Prostate gland (tissue), 2 donors: ENCODE measurements at places on chromosomes 13 and 19.
A peak's percentile ranks its signal among the peaks of the same experiment; 100 is the strongest.

DNA sequence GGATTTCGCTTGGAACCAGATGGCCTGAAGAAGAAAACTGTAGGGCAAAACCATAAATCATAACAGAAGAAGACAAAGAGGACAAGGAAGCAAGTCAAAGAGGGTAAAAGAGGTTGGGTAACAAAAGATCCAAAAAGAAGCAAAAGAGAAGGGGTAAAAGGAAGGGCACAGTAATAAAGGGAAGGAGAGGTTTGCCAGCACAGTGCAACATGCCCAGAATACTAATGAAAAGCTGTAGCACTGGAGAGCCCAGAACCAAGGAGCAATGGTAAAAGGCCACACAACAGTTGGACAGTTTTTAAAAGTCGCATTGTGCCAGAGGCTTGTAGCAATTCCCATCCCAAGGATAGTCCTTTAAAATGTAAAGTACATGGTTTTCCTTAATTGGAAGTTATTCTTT is 506.6 kb downstream of the PCDH9 start:
- no peak for DNase-seq

- no peak for DNase-seq
Observed at GRCh38 chr19:31955061-31955460, 390.3 kb upstream of the ZNF507 start.

DNA sequence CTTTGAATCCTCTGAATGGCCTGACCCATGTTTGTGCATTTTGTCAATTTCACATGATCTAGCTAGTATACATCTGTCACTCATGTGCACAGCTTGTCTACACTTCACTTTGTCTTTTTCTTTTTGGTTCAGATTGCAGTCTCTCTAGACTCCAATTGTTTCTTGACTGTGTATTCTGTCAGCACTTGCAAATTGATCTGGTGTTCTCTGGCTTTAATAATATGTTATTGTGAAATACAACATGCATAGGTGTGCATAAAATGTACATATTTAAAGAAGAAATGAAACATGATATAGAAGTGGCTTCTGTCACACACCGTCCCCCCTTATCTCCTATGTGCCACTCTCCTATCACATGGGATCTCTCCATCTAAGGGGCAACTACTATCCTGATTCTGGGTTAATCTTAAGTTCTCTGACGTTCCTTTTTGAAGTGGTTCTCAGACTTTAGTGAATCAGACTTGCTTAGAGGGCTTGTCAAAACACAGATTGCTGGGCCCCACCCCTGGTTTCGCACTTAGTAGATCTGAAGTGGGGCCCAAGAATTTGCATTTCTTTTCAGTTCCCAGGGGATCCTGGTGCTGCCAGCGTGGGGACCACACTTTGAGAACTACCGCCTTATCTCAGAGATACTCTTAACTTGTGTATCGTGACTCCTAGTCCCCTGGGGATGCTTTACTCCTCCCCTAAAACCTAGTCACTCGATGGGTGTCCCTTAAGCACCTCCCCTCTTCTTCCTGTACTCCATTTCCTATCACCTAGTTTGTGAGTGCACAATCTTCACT is 5.8 kb downstream of the KRTDAP start:
- DNase-seq, result no peak

- no peak for DNase-seq
Observed at GRCh38 chr13:71661921-71662320, 205.1 kb downstream of the DACH1 start.

- DNase-seq, result peak; percentile 26
Observed at GRCh38 chr13:34748073-34748472, 194.0 kb upstream of the NBEA start.

- DNase-seq, result no peak
Observed at GRCh38 chr19:43784241-43784980, 3.6 kb upstream of the KCNN4 start.

- DNase-seq, result no peak
Observed at GRCh38 chr13:44329909-44330545, 43.6 kb upstream of the SERP2 start.

DNA sequence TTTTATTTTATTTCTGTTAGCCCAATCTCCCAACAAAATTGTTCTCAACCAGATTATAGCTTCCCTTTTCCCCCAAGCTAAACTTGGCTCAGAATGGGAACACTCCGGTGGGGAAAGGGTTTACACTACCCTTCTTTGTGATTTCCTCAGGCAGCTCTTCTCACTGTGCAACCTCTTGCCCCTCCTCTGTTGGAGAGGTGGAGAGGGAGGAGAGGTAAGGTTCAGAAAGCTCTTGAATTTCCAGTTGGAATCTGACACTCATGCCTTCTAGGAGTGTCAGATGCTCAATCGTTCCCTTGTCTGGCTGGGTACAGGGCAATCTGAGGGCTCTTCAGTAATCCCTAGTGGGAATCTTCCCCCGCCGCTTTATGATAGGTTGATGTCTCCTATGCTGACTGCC is 486.1 kb upstream of the KLF12 start:
- DNase-seq, result no peak

DNA sequence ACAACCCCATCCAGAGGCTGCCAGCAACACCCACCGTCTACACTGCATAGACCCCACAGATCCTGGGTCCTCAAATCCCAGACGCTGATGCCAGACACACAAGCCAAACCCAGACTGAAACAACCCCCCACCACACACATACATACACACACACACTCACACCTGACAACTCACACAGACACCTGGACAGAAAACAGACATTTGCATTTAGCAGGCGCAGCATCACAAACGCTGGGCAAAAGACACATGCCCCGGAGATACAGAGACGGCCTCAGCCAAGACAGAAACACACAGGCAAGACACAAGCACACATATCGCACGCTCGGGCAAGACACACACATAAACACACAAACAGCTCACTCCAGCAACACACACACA is 1.3 kb downstream of the BBC3 start:
- DNase-seq, result no peak

GRCh38 chr19:13028027-13028426 is 32.8 kb downstream of the NFIX start:
- DNase-seq, result no peak

DNA sequence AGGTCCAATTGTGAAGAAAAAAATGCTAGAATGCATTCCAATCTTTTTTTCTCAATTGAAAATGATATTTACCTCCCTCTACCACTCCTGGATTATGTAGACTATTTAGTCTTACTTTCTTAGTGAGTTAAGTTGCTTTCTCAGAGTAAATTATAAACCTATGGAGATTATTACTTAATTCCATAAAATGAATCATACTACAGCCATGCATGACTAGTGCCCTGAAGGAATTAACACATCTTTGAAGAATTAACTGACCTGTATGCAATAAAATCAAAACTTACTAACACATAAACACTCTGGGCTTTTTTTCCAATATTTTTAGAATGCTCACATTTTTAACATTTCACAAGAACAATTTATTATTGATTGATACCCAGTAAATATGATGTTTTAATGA is 379.4 kb upstream of the DACH1 start:
- no peak for DNase-seq

- no peak for DNase-seq
Observed at GRCh38 chr13:49086722-49087121, 111.0 kb downstream of the FNDC3A start.

- no peak for DNase-seq
Observed at GRCh38 chr13:47650209-47650608, 350.9 kb downstream of the SUCLA2 start.

- DNase-seq, result no peak
Observed at GRCh38 chr13:41561170-41561569, 103.8 kb downstream of the RGCC start.

DNA sequence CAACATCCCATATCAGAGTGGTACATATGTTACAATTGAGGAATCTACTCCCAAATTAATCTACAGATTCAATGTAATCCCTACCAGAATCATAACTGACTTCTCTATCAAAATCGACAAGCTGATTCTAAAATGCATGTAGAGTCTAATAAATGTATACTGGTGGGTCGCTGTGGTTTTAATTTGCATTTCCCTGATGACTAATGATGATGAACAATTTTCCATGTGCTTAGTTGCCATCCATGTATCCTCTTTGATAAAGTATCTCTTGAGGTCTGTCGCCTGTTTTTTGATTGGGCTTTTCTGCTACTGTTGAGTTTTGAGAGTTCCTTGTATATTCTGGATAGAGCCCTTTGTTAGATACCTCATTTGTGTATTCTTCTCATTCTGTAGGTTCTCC is 43.8 kb downstream of the KLF12 start:
- no peak for DNase-seq

- DNase-seq, result no peak
Observed at GRCh38 chr19:41484822-41485221, 41.9 kb downstream of the ERICH4 start.

DNA sequence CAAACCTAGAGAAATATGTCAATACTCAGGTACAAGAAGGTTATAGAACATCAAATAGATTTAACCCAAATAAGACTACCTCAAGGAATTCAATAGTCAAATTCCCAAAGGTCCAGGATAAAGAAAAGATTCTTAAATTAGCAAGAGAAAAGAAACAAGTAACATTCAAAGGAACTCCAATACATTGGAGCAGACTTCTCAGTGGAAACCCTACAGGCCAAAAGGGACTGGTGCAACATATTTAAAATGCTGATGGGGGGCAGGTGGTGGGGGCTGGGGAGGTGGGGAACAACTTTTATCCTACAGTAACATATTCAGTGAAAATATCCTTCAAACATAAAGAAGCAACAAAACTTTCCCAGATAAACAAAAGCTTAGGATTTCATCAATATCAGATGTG is 23.1 kb downstream of the ITGBL1 start:
- DNase-seq, result no peak

DNA sequence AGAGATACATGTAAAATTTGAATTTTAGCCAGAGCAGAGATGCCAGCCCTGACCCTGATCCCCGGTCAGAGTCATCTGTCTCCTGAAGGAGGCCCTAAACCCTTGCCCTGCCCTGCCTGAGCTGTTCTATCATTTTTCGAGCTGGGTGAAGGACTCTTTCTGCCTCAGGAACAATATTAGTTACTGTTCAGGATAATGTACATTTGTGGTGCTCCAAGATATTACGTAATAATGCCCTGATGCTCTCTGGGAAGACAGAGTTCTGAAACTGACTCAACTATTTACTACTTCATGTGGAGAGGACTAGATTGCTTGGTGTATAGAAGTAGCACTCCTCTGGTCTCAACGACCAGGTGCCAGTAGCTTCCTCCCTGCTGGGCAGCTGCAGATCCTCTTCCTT is 37.9 kb upstream of the UBL3 start:
- no peak for DNase-seq

GRCh38 chr19:1130771-1131717 is 27.2 kb downstream of the GPX4 start:
- no peak for DNase-seq

DNA sequence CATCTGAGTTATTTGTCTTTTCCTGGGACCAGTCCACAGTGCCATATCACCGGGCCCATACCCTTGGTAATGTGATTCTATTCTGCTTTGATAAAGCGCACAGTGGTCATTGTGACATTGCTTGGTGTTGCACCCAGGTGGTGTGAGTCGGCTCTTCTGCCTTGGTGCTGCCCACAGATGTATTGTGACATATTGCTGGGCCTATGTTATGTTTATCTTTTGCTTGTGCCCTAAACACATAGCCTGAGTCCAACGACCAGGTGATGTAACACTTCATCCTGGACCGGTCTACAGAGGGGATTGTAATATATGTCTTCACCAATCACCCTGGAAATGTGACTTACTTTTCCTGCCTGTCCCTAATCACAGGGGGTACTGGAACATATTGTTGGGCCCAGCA is 23.7 kb upstream of the ZNF254 start:
- DNase-seq, result no peak

DNA sequence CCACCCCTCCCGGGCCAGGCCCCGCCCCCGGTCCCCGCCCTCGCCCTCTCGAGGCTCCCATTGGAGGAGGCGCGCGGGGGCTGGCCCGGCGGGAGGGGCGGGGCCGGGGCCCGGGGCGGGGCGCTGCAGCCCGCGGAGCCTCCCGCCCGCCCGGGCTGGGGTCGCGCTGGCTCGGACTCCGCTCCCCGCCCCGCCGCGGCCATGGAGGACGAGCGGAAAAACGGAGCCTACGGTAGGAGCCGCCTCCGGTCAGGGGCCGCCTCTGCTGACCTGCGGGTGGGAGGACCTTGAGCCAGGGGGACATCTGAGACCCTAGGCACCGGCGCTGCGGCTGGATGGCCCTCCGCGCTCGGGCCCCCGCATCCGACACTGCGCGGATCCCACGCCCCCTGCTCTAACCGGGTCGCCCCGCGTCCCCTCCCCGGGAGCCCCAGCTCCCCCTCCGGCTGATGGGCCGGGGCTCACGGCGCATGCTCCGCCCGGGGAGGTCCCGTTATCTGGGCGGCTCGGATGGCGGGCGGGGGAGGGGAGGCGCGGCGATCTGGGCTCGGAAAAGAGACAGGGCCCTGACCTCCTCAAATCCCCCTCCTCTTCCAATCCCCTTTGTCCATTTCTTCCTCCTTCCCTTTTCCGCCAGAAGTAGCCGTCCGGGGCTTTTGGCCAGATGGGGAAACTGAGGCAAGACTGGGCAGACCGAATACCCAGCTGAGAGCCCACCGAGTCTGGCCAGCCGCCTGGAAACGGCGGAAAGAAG is 15.4 kb upstream of the AP1M2 start:
- DNase-seq, result peak; percentile 72

DNA sequence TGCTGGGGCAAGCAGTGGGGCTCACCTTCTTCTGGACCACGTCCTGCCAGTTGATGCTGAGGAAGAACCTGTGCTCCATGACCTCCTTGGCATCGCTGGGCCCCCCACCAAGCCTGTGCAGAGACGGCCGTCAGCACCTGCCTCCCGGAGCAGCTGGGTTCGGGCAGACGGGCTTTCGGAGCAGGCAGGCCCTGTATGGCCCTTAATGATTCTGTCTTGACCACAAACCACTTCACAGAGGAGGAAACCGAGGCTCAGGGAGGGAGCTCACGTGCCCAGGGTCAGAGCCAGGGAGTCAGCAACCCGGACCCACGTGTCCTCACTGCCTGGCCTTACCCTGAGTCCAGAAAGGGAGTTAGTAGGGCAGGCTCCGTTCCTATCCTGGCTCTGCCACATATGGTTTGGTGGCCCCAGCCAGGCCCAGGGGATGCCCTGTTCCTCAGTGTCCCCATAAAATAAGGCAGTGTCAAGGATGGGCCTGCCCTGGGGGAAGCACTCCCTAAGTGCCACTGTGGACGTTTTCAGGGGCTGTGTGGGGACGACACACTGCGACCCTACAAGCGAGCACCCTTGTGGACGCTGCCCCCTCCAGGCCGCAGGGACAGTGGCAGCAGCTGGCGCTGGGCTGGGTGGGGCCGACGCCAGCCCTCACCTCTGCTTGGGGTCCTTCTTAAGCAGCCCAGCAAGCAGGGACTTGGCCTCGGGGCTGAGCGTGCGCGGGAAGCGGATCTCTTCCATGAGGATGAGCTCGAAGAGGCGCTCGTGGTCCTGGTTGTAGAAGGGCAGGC is 8.9 kb upstream of the CCNP start:
- DNase-seq, result no peak

DNA sequence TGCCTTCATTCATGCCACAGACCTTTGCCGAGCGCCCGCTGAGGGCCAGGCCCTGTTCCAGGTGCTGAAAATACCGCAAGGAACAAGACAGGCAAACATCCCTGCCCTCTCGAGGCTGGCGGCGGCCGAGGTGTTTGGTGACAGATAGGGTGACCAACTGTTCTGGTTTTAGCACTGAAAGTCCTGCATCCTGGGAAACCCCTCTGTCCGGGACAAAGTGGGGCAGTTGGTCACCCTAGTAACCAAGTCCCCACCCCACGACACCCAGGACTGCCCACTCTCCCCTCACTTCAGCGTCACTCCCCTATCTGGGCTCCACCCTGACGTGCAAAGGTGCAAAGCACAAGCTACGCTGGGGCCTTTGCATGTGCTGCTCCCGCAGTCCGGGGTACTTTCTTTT is 17.3 kb downstream of the ZBTB7A start:
- DNase-seq, result no peak

GRCh38 chr19:12946092-12946721 is 545 bp downstream of the RAD23A start:
- DNase-seq, result peak; percentile 50
